ENCODE measurements at places on chromosomes 11 and 22.

- DNase-seq, result no peak
These were observed 169.4 kb upstream of the BDNF start for GRCh38 chr11:27869701-27870100.

- no peak for DNase-seq
These were observed 73.4 kb downstream of the ARHGEF12 start for GRCh38 chr11:120409655-120410054.

- no peak for DNase-seq
These were observed 46.9 kb upstream of the CRTAM start for GRCh38 chr11:122791411-122791810.

DNA sequence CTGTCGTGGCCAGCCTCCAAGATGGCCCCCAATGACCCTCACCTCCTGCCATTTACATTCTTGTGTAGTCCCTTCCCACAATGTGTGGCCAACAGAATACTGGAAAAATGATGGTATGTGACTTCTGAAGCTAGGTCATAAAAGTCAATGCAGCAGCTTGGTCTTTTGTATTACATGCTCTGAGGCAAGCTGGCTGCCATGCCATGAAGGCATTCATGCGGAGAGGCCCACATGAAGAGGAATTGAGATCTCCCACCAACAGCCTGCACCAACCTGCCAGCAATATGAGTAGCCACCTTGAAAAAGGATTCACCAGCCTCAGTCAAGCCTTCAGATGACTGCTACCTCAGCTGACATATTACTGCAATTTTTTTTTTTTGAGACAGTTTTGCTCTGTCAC is 4.6 kb downstream of the MRTFA start:
- no peak for DNase-seq

DNA sequence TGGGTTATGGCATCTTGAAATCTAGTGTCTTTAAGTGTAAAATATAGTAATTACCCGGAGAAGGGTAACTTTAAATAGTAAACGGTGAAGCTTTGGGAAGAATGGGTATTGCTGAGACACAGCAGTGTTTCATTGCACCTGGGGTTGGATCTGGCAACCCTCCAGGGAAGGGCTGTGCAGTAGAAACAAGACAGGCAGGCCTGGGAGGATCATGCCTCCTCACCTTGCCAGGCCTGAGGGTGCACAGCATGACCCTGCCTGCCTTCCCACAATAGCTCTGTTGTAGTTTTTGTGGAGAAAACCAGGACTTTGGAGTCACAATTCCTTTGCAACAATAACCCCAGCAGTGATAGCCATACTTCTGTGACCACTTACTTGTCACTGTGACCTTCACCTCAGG is 64.6 kb upstream of the ADSL start:
- no peak for DNase-seq

DNA sequence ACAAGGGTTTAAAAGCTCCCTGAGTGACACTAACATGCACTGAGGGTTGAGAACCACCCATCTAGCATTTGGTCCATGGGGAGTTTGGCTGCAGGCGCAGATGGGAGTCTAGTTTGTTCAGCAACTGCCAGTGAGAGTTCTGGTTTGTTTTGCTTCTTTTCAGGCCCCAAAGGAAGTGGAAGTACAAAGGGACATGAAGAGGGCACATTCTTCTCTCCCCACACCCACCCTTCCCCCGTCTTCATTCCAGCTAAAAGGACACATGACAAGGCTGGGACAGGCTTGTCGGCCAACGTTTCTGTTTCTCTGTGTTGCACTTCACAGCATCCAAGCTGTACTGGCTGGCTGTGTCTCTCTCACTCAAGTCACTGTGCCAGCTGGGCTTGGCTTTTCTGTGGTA is 8.2 kb upstream of the ENDOD1 start:
- DNase-seq, result no peak

- DNase-seq, result no peak
These were observed 271.6 kb upstream of the CADM1 start for GRCh38 chr11:115775846-115776245.

DNA sequence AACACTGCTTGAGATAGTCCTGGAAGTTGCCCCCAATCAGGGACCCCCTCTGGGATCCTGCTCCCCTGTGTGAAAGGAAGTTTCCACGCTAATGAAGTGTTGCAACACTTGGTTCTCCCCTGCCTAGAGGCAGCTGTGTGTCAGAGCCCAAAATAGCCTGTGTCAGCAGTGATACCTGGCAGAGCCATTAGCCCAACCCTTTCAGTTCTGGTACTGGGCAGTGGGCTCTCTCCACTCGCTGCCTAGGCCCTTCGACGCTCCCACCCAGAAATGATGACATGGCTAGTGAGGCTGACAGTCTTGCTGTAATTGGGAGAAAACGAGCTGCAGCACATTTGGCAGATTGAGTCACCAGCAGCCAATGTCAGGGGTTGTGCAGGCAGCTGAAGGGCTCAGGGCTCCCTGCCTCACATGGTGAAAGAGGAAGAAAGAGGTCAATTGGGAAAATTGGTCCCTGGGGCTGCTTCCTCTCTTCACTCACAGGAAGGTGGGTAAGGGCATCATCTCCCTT is 1.4 kb upstream of the NXF1 start:
- DNase-seq, result no peak

DNA sequence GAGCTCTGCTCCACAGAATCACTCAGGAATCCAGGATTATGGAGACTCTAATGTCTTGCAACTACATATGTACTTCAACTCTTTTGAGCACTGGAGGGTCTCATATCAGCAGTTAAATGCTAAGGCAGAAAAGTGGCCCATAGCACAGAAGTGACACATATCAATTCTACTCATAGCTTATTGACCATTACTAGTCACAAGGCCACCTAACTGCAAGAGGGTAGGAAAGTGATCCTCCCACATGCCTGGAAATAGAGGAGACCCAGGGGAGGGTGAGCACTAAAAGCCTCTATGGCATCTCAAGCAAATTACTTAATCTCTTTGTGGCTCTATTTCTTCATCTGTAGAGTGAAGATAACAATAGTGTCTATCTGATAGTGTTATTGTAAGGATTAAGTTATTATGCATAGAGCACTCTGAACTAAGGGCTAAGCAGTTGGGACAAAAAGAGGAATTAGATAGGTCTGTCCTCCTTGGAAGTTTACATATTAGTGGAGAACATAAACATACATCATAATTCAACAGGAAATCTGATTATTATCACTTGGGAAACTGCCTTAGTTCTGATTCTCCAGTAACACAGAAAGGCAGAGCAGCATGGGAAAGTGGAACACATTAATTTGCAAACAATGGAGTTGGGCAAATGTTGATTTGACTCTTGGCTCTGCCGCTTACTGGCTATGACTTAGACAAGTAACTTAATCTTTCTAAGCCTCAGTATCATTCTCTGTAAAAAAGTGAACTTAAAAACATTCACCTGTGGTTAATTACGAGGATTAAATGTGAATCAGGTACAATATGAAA is 25.1 kb upstream of the USP47 start:
- no peak for DNase-seq

- DNase-seq, result no peak
These were observed 6.4 kb downstream of the MARK2 start for GRCh38 chr11:63845303-63845702.

GRCh38 chr11:117354550-117354949 is 26.9 kb downstream of the CEP164 start:
- DNase-seq, result no peak

DNA sequence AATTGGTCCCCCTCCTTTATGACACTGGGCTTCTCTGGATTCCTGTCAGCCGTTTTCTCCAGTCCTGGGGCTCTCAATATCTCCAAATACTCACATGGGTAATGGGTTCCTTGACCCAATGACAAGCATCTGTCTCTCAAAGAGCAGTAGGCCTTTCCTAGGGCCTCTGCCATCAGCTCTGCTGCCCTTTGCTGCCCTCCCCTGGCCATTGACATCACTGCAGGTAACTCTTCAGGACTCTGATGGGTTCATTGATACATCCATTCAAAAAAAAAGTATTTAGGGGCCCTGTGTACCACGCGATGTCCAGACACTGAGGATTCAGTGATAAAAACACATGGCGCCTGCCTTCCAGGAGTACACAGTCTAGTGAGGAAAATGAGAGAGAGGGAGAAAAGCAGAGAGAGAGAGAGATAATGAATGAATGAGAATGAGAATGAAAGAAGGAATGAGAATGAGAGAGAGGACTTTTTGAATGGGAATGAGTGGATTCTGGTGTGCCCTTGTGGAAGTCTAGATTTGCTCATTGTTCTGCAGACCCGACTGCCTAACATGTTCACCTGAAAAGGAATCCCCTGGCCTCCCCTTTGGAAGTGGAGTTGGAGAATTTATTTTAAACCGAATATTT is 42.6 kb upstream of the OLFML1 start:
- DNase-seq, result no peak

GRCh38 chr11:75330291-75330690 is 21.2 kb downstream of the ARRB1 start:
- DNase-seq, result no peak

Measured in esophagus squamous epithelium (tissue), 5 donors.